Spinal cord (tissue), 10 donors: ENCODE measurements at places on chromosomes 2 and 18. TPM values are rescaled to one million over a fixed set of nuclear protein-coding genes. Genes with fewer than 3 reads are reported as not detected.

DNA sequence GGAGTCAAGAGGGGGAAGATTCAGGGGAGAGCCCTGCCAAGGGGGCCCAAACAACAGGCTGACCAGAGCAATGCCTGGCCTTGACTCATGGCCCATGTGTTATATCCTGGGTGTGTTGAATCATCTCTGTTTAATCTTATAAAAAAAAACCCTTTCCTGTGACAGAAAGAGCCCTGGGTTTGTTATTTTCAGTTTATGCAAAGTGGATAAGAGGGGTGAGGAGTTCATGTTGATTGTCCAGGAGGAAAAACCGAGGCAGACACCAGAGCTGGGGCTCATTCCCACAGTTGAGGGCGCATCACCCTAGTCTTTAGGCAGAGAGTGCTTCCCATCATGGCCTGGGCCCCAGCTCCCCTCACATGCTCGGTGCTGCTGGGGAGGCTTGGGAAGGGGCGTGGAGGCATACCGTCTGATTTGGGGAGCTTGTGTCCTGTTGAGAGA, 30.9 kb upstream of the IL37 start:
- no peak for DNase-seq

Gene STAM2
- total RNA-seq, result 59.7 TPM

DNA sequence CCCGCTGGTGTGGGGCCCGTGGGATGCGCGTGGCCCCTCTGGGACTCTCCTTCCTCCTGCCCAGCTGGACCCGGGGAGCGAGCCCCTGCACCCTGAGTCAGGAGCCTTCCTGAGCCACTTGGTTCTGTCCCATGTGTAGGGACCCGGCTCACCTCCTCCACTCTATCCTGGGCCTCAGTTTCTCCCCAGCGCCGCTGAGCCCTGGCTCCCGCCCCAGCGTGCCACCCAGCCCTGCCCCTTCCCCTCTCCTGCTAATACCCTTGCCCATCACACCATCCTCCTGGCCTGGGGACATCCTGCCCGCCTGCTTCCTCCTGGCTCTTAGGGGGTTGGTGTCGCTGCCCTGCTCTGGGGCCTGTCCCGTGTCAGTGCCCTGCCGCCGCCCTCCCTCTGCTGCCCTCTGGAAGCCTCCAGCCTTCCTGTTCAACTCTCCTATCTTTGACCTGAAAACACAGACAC, 24.8 kb downstream of the GPC1 start:
- DNase-seq, result no peak

GRCh38 chr2:43879261-43879660, 40.5 kb downstream of the ABCG8 start:
- no peak for DNase-seq

DNA sequence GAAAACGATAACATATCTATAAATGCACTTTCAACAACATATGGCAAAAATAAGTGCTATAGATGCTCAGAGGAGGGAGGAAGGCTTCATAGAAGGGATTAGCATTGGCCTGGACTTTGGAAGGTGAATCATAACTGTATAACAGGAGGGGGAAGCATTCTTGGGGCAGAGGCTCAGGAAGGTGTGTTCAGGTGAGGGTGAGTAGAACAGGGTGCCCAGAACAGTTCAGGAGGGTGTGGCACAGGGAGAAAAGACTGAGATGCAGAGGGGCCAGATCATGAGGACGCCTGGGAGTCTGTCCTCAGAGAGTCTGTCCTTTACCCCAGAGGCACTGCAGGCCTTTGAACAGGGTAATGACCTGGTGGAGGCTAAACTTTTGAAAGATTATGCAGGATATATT, 29.3 kb upstream of the MEP1B start:
- DNase-seq, result no peak

GRCh38 chr2:101546376-101547058, 71.6 kb upstream of the RFX8 start:
- no peak for DNase-seq

DNA sequence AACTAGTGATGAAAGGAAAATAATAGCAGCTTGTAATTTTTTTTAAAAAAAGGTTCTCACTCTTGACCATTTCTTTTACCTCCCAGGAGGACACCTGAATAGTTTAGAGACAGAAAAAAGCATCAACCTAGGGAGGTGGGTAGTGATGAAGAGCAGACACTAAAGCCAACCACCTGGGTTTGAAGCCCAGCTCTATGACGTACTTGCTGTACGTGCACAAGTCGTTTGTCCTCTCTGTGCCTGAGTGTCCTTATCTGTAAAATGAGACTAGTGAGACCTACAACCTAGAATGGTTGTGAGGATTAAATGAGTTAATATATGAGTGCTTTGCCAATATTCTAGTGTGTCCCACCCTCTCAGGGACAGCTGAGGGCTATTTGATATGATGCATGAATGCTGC, 5.8 kb downstream of the SLC1A4 start:
- no peak for DNase-seq

Gene ADAM23
- total RNA-seq, result 52.1 TPM

Gene GPAT2
- total RNA-seq, result 0.83 TPM

DNA sequence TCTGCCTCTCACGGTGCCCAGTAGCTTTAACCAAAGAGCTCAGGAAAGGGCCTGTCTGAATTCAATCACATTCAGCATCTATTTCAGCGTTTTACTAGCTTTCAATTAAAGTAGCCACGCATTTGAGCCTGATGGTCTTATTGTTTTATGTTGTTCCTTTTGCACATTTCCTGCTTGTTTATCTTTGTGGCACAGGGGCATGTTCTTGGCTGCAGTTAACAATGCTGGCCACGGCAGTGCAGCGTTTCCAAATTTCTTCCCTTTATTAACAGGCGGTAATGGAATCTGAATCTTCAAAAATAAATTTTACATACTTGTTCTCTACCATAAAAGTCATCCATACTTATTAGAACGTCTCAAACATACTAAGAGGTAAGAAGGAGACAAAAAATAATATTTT, 46.2 kb downstream of the HPCAL1 start:
- DNase-seq, result no peak
